ENCODE measurements at places on chromosomes 12 and 14.

GRCh38 chr12:21305661-21306060, 29.1 kb downstream of the SLCO1A2 start:
- DNase-seq = no peak

GRCh38 chr12:92503029-92503931, 199.5 kb upstream of the PLEKHG7 start:
- DNase-seq = no peak

- no peak for DNase-seq
These were observed 13.4 kb upstream of the DRAM1 start for GRCh38 chr12:101863981-101864380.

DNA sequence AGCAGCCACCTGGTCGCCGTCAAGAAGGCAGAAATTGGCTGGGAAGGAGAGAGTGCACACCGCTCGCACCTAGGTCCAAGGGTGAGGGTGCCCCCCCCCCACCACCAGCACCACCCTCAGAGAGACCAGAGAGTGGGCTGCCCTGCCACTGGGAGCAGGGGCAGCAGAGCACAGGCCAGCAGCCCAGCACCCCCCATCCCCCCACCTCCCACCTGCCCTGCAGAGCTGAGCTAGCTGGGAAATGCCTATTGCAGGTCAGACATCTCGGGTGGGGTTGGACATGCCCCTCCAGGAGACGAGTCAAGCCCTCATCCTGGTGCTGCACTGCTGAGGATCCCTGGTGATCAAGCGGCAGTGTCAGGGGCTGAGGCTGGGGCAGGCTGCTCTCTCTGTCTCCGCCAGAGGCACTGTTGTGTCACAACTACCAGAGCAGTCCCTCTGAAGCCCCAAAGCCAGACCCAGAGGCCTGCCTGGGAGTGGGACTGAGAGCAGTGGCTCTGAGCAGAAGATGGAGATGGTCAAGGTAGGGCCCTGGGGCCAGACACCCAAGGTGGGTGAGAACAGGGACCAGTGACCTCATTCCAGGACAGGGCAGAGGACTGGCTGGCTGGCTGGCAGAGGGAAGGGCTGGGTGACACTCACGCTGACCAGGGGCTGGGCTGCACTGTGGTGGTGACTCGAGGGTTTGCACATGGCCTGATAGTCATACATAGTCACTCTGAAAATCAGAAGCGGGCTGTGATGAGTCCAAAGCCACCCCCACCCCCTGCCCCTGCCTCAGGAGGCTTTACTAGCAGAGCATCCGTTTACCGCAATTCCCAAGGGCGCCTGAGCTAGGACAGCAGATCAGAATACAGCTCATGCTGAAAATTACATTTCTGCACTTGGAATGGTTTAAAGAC, 19.7 kb upstream of the LRTM2 start:
- no peak for DNase-seq

- no peak for DNase-seq
These were observed 1.4 kb upstream of the CDCA4 start for GRCh38 chr14:105022276-105022670.

DNA sequence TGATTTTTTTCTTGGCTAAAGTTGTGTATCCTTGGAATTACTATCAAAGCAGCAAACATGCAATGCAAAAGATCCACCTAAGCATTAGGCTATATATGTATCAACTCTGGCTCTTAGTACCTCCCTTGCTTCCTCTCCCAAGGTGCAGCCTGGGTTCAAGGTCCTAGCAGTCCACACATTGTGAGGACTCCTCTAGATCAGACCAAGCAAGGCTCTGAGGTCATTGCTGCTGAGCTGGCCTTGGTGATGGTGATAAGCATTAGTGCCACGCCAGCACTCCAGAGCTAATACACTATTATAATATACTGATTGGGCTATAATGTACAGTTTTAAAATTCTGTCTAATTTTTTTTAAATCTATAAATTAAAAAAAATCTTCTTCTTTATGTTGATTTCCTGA, 196.9 kb upstream of the BTG1 start:
- no peak for DNase-seq

DNA sequence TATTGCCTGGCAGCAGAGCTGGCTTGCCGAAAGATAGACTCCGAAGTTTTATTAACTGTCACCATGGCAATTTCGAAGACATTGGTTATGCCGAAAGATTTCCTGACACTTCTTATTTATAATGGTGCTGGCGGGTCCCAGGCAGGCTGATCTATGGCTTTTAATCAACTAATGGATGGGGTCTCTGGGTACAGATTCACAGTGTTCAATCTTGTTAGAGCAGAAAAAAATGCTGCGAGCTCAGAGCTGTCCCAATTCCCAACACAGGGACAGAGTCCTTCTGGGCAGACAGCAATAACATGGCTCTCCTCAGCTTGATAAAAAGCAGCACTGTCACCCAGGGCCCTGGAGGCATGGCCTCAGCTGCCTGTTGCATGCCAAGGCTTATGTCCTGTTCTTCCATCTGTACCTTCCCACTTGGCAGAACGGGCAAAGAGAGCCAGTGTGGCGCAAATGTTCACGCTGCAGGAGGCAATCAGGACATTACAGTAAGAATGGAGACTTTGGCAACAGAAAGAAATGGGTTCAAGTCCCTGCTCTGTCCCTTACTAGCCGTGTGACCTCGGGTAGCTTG, 228.2 kb upstream of the PWP1 start:
- no peak for DNase-seq

DNA sequence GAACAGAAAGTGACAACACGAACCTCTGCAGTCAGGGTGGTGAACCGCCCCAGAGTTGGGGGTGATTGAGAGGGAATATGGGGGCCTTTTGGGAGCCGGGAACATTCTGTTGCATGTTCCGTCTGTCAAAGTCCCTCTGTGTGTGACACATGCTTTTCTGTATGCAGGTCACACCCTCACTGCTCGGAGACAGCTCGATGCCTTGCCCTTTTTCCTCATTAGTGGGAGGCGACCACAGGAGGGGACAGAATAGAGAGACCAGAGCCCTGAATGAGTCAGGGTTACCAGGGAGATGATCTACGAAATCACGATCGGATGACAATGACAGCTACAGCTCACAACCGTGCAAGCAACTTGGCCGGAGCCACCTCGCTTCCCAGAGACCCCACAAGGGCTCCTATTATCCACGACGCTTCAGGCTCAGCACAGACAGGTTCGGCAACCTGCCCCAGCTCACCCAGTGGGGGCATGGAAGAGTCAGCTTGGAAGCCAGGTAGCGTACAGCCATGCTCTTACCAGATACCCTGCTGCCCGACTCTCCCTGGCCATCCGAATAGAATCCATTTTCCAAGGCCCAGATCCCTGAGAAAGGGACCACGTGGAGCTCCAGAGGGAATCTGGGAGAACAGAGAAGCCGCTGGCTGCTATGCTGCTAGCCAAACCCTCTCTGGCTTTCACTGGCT, 38.8 kb downstream of the TESC start:
- DNase-seq = no peak

- DNase-seq = no peak
These were observed 232.6 kb downstream of the FLRT2 start for GRCh38 chr14:85762526-85762925.

DNA sequence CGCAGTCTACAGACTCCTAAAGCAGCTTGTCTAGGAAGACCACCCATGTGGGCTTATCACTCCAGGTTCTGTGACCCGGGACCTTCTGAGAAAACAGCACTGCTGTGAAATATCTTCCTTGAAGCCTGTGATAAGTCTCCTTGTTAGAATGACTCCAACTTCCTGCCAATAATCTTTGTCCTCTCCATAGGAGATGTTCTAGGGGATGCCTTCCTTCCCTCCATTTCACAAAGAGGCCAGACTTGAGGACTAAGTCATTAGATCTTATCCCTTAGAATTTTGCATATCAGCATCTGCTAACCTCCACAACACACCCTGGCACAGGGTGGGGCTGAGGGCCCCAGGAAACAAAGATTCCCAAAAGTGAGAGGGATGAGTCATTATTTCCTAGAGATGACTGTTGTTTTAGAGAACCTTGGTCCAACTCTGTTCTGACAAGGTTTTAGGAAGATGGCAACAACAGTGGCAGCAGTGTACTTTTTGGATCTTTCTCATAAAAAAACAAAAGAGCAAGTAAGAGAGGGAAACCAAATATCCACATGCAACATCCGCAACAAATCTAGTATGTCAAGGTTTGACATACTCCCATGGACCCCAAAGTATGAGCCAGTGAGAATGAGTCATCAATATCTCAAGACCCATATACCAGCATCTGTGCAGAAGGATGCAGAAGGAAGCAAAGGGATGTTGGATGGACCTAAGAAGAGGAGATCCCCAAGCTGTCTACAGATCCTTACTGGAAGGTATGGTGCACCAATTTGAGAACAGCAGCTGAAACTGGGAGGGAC, 6.0 kb downstream of the LTB4R start:
- no peak for DNase-seq

DNA sequence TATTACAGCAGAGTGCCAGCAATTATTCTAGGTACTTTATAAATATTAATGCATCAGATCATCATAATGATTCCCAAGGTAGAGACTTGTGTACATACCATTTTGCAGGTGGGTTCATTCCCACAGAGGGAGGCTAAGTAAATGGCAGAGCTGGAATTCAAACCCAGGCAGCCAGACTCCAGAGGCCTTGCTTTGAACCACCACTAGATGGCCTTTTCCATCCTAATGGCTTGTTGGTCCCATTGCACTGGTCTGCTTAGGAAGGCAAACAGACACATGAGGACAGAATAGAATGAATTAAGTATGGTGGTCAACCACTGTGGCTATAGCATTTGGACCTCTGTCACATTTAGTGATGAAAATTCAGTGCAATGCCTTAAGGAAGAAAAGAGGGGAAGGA, 158.7 kb downstream of the METTL25 start:
- DNase-seq = no peak

DNA sequence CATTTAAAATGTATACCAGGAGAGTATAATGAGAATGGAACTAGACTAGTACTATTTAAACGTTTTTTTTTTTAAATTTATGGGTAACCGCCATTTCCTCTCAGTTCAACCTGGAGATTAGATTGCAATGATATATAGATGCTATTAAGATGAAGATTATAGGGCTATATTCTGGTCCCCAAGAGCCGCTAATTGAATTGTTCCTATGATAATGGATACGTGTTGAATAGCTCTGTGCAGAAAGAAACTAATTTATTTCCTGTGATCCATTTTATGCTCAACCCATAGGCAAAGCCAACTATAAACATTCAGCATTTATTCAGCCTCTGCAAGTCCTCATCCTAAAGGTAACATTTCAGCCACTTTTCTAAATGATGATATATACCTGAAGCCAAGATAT, 1595.1 kb upstream of the SEL1L start:
- no peak for DNase-seq

- DNase-seq = no peak
These were observed 170.0 kb downstream of the BCL11B start for GRCh38 chr14:99101855-99102461.

DNA sequence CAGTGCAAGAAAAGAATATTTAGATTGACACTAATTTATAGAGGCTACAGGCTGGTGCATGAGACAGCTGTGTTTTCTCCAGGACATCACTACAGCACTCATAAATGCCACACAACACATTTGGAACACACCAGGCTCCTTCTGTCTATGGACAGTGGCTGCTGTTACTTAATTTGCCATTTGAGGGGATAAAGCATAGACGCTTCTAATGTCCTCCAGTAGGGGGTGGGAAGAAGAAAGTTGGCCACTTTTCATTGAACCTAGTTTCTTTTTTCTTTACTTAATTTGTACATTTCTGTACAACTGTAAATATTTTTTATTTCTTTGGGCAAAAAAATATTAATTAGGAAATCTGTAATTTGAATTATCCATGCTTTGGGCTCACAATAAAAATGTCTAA, 12.4 kb upstream of the RTN1 start:
- no peak for DNase-seq

GRCh38 chr14:105388110-105388951, 10.0 kb upstream of the TEX22 start:
- no peak for DNase-seq

GRCh38 chr14:95296966-95297365, 22.7 kb downstream of the CLMN start:
- DNase-seq = no peak
